Activated naive CD4-positive, alpha-beta T cell treated with anti-CD3 and anti-CD28 coated beads for 36 hours (primary cell): ENCODE measurements at places on chromosomes 13 and 19. TPM values are rescaled to one million over a fixed set of nuclear protein-coding genes. Genes with fewer than 3 reads are reported as not detected.

The LGALS14 gene
- 2.4 TPM for total RNA-seq

DNA sequence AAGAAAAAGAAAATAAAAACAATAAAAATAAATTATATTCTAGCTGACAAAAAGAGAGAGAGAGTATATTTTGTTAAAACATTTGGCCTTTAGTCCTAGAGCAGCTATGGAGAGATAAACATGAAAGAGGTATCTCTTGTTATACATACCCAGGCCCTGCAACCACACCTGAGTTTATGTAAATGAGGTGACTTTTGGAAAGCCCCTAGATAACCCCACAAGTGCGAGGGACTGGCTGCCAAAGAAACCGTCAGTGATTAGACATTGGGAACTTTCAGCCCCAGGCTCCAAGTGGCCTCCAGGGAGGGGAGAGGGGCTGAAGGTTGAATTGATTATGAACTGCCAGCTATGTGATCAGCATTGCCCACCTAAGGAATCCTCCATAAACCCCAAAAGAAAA lies 2.1 kb upstream of the NLRP7 start:
- DNase-seq = no peak

GRCh38 chr19:6833166-6833790 lies 54.1 kb upstream of the ADGRE1 start:
- no peak for DNase-seq

GRCh38 chr19:5889288-5889971 lies 14.2 kb downstream of the NDUFA11 start:
- no peak for DNase-seq

- DNase-seq = no peak
Measured at GRCh38 chr19:48988286-48988685, 4.8 kb downstream of the GYS1 start.

GRCh38 chr19:46503848-46504453 lies 8.3 kb upstream of the PNMA8B start:
- DNase-seq = no peak
